ENCODE measurements at places on chromosomes 1 and 21.
A peak's percentile ranks its signal among the peaks of the same experiment; 100 is the strongest.

GRCh38 chr21:45336870-45337269 is 49.2 kb upstream of the POFUT2 start:
- H3K27me3 ChIP-seq = peaks cover 22% of the 10 kb centered on the region
- no peak for DNase-seq
- peaks cover 42% of the 10 kb centered on the region for H3K4me1 ChIP-seq

DNA sequence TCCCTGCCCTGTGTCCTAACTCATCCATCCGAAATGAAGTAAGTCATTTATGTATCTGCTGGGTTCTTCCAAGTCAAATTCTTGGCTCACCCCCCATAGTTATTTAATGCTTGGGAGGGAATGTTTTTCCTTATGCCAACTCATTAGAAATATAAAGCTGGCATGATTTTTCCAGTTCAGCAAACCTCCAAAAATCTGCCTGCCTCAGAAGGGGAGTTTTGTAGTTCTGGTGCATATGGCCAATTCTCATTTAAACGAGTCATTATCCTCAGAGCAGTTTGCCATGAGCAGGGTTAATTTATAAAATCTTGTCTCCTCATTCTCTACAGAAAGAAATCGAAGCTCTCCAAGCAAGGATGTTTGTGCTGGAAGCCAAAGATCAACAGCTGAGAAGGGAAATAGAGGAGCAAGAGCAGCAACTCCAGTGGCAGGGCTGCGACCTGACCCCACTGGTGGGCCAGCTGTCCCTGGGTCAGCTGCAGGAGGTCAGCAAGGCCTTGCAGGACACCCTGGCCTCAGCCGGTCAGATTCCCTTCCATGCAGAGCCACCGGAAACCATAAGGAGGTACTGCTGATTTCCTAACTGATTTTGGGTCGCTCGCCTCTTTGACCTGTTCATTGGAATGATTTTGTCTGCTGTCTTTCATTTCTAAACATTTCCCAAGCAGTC is 144.1 kb downstream of the DISC1 start:
- peaks cover 8% of the 10 kb centered on the region for H3K27me3 ChIP-seq
- DNase-seq = peak; percentile 8
- H3K4me1 ChIP-seq = peaks cover 18% of the 10 kb centered on the region
- peaks cover 24% of the 10 kb centered on the region for H3K36me3 ChIP-seq

GRCh38 chr21:44930543-44930981 is 9.3 kb upstream of the SLX9 start:
- no peaks in the 10 kb centered on the region for H3K36me3 ChIP-seq
- DNase-seq = no peak
- H3K27ac ChIP-seq = no peak overlapping the region
- H3K4me1 ChIP-seq = peaks cover 45% of the 10 kb centered on the region

GRCh38 chr1:160924791-160925651 is 29.6 kb downstream of the ITLN2 start:
- no peak overlapping the region for H3K27ac ChIP-seq
- H3K4me1 ChIP-seq = no peaks in the 10 kb centered on the region
- peaks cover 5% of the 10 kb centered on the region for H3K27me3 ChIP-seq
- no peak overlapping the region for H3K4me3 ChIP-seq
- H3K36me3 ChIP-seq = peaks cover 6% of the 10 kb centered on the region
- DNase-seq = no peak

GRCh38 chr1:152227310-152227928 is 3.4 kb upstream of the HRNR start:
- no peak for DNase-seq
- H3K4me1 ChIP-seq = no peaks in the 10 kb centered on the region
- no peak overlapping the region for H3K4me3 ChIP-seq
- peaks cover 3% of the 10 kb centered on the region for H3K27me3 ChIP-seq
- H3K36me3 ChIP-seq = no peaks in the 10 kb centered on the region
- H3K27ac ChIP-seq = no peak overlapping the region

DNA sequence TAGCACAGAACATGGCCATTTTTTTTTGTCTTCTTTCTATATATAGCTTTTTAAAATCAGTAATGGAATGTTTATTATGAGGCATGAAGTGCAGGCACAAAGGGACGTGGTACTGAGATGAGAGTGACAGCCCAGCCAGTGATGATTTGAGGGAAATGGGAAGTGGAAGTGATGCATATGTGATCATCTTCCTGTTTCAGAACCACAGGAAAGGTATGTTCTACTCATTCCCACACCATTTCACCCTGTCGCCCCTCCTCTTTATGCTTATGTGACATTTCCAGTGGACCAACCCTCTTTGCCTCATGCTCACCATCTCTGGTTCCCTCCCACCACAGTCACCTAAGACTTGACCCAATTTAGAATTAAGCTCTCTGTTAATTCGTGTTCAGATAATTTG is 24.3 kb downstream of the PTGS2 start:
- H3K4me3 ChIP-seq = no peak overlapping the region
- peaks cover 6% of the 10 kb centered on the region for H3K27me3 ChIP-seq
- H3K4me1 ChIP-seq = no peaks in the 10 kb centered on the region
- DNase-seq = no peak
- no peak overlapping the region for H3K27ac ChIP-seq

DNA sequence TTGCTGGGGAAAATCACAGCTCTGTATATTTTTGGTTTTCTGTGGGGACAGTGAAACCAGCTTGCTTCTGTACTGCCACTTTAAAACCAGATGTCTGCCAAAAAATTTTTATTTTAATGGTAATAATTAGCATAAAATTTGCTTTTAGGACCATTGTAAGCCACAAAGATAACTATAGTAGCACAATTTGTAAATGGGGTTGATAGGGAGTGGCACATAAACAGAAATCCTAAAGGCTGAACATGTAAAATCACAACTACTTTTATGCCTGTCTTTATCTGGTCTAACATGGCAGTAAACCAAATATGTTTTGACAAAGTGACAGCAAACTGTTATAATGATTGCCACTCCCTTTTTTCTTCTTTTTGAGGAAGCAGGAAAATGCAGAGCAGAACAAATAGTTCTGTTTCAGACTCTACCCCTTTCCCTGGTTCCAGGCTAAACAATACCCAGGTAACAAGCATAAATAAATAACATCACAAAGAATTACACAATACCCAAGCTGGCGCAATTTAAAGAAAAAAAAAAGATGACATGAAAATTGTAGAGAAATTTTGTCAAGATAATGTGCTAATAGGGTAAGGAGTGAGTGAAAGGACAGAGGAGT is 24.0 kb upstream of the CCDC181 start:
- no peaks in the 10 kb centered on the region for H3K27me3 ChIP-seq
- no peak overlapping the region for H3K4me3 ChIP-seq
- no peak overlapping the region for H3K27ac ChIP-seq
- no peaks in the 10 kb centered on the region for H3K36me3 ChIP-seq
- H3K4me1 ChIP-seq = no peaks in the 10 kb centered on the region

- no peaks in the 10 kb centered on the region for H3K36me3 ChIP-seq
- DNase-seq = no peak
- no peak overlapping the region for H3K4me3 ChIP-seq
These were observed 14.4 kb downstream of the TMPRSS3 start for GRCh38 chr21:42381347-42381984.

GRCh38 chr1:245582026-245582425 is 427.2 kb downstream of the KIF26B start:
- H3K4me3 ChIP-seq = no peak overlapping the region
- no peak overlapping the region for H3K27ac ChIP-seq
- H3K36me3 ChIP-seq = peaks cover 14% of the 10 kb centered on the region
- H3K27me3 ChIP-seq = peaks cover 10% of the 10 kb centered on the region
- peaks cover 89% of the 10 kb centered on the region for H3K4me1 ChIP-seq

DNA sequence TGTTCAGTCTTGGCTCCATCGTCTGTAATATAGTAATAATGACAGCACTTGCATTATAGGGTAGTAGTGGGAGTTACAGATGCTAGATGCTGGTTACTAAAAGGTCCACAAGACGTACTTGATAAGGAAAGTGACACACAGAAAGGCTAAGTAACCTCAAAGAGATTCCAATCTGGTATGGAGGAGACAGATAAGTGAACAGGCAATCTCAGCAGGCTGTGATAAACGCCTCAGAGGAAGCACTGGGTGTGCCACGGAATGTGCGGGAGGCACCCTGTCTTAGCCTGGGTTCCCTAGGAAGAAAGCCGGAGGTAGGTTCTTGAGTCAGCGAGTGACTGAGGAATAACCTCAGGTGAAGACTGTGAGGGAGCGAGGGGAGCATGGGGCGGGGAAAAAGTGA is 4.6 kb upstream of the CTPS1 start:
- peaks cover 20% of the 10 kb centered on the region for H3K27me3 ChIP-seq
- no peak overlapping the region for H3K27ac ChIP-seq
- H3K36me3 ChIP-seq = no peaks in the 10 kb centered on the region
- DNase-seq = no peak

DNA sequence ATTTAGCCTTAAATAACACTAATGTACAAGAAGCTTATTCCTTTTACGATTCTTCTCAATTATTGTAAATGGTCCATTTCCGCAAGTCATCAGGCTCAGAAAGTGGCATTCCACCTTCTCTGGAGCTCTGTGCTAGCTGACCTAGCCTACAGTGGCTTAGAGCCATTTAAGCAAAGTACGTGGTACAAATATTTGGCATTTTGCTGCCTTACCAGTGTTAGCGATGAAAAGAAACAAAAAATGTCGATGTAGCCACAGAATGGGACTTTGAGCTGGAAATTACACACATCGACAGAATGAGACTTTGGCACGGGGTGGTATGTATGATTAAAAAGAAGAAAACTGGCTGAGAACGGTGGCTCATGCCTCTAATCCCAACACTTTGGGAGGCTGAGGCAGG is 26.1 kb downstream of the OVAAL start:
- peaks cover 6% of the 10 kb centered on the region for H3K27me3 ChIP-seq
- H3K4me3 ChIP-seq = peak overlapping the region; percentile 14
- H3K36me3 ChIP-seq = no peaks in the 10 kb centered on the region
- no peak for DNase-seq
- peak overlapping the region; percentile 90 for H3K27ac ChIP-seq

DNA sequence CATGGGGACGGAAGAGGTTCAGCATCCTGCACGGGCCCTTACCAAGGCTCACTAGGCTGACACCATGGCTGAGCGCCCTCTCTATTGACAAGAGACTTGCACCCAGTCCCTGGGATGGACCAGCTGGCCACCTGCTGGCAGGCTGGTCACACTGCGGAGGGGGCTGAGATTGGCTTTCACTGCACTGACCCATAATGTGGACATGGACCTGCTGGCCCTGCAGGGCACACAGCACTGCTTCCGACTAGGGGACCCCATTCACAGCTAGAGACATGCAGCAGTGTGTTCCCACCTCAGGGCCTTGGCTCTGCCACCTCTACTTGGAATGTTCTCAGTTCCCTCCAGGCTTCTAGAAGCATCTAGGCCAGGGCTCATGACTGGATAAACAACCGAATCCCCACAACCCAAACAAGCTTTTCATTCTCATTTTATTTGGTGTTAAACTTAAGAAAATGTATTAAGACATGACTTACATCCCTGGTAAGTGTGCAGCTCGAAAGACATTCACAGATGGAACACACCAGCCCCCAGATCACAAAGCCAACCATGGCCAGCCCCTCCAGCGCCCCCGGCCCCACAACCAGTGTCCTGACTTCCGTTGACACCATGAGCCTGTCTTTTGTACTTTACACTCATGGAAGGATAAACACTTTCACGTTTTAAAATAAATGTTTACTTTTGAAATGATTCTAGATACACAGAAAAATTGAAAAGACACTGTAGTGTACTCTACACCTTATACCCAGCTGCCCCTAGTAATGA is 9.3 kb upstream of the SRARP start:
- peak; percentile 55 for DNase-seq
- H3K36me3 ChIP-seq = no peaks in the 10 kb centered on the region
- no peaks in the 10 kb centered on the region for H3K4me1 ChIP-seq
- H3K27me3 ChIP-seq = no peaks in the 10 kb centered on the region
- H3K27ac ChIP-seq = no peak overlapping the region

DNA sequence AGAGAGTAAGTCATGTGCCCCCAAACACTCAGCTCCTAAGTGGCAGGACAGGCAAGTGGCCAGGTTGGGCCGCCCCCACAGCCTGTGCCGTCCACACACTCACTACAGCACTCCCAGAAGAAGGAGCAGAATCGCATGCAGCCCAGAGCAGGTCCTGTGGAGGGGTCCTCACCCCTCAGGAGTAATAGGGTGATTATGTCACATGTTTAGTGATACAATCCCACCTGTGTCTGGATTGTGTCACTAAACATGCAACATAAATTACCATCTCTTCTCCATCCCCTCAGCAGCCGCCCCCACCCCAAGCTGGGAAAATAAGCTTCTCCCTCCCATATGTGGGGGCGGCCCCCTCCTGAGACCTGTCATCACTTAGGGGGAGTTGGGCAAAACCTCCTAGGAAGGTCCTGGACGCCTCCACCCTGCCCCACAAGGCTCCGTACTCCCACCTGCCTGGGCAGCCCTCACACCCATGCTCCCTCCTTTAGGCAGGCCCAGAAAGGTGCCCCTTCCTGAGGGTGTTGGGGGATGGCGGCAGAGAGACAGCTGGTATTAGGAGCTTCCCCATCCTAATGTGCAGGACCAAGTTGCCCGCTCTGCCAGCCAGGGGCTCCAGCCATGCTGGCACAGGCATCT is 56.9 kb downstream of the STUM start:
- H3K27me3 ChIP-seq = peaks cover 8% of the 10 kb centered on the region
- H3K4me1 ChIP-seq = peaks cover 60% of the 10 kb centered on the region
- no peak for DNase-seq
- no peak overlapping the region for H3K27ac ChIP-seq

GRCh38 chr1:214542275-214543199 is 8.9 kb downstream of the PTPN14 start:
- H3K27me3 ChIP-seq = no peaks in the 10 kb centered on the region
- H3K4me1 ChIP-seq = peaks cover 89% of the 10 kb centered on the region
- no peak overlapping the region for H3K4me3 ChIP-seq
- DNase-seq = peak; percentile 17
- H3K36me3 ChIP-seq = peaks cover 11% of the 10 kb centered on the region
- H3K27ac ChIP-seq = peak overlapping the region; percentile 59

DNA sequence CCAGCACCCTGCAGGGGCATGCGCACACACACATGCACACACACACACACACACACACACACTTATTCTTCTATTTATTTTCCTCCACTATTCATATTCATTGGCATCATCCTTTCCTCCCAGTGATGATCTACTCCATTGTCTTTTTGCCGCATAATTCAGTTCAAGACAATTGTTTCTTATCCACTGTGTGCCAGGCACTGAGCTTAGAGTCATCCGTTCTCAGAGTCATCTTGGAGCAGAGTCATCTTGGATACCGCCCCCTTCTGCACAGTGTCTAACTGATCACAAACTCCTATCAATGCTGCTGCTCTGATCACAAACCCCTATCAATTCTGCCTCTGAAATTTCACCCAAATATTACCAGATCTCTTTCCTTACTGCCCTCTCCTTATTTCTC is 102.8 kb upstream of the PROX1 start:
- no peak overlapping the region for H3K4me3 ChIP-seq
- no peak overlapping the region for H3K27ac ChIP-seq
- no peaks in the 10 kb centered on the region for H3K4me1 ChIP-seq
- DNase-seq = no peak
- peaks cover 5% of the 10 kb centered on the region for H3K27me3 ChIP-seq

- no peak for DNase-seq
- no peak overlapping the region for H3K27ac ChIP-seq
- H3K27me3 ChIP-seq = peaks cover 4% of the 10 kb centered on the region
These were observed 428.6 kb upstream of the CAMK1G start for GRCh38 chr1:209154912-209155311.

GRCh38 chr1:209567698-209568175 is 15.8 kb upstream of the CAMK1G start:
- no peaks in the 10 kb centered on the region for H3K36me3 ChIP-seq
- H3K27ac ChIP-seq = no peak overlapping the region
- H3K4me1 ChIP-seq = peaks cover 47% of the 10 kb centered on the region
